Right cardiac atrium (tissue), 5 donors: ENCODE measurements at places on chromosomes 2 and 18. TPM values are rescaled to one million over a fixed set of nuclear protein-coding genes. Genes with fewer than 3 reads are reported as not detected.

GRCh38 chr2:188518381-188518780 is 226.7 kb downstream of the GULP1 start:
- no peak for DNase-seq

- DNase-seq: no peak
Measured at GRCh38 chr2:172539767-172540166, 16.1 kb upstream of the PDK1 start.

- no peak for DNase-seq
Measured at GRCh38 chr2:114616-115015, 68.3 kb upstream of the FAM110C start.

- DNase-seq: no peak
Measured at GRCh38 chr2:205771666-205772065, 89.4 kb downstream of the NRP2 start.

Gene SAP130
- 15.0 TPM for total RNA-seq

Gene ADAM23
- total RNA-seq: 45.1 TPM
